Naive thymus-derived CD8-positive, alpha-beta T cell (primary cell): ENCODE measurements at places on chromosomes 6 and 20. TPM values are rescaled to one million over a fixed set of nuclear protein-coding genes. Genes with fewer than 3 reads are reported as not detected.

WFDC12 gene
- total RNA-seq, result not detected

SEMG1 gene
- total RNA-seq, result not detected

FRK gene
- 0.08 TPM for total RNA-seq

DNA sequence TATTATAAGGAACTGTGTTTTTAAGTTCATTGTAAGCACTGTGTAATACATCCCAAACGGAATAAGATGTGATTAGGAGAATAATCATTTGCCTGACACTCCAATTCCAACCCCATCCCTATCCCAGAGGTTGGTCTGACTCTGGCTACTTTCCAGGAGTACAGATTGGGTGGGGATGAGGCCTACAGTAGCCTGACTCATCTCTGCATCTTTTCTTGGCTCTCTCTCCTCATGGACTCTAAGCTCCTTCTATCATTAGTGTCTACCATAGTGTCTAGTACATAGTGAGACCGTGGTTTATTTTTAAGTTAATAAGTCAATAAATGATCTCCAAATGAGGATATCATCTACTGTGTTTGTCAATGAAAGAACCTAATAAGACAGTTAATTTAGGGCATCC, 92.2 kb upstream of the CNKSR3 start:
- DNase-seq, result no peak

DNA sequence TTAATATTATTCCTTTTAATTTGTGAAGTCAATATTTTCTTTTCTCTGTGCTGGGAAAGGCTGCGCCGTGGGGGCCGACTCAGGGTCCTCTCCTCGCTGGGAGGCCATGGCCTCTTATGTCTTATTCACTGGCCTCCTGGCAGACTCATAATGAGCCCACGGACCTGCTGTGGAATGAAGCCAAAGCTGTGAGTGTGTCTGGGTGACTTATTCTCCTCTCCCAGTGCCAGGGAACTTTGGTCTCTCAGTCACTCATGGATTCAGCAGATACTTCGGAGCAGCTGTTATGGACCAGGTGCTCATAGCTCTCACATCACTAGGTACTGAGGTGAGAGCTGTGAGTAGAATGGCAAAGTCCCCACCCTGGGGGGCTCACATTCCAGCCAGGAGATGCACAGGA, 297.6 kb downstream of the CDH26 start:
- DNase-seq, result no peak
